Activated CD4-positive, alpha-beta T cell treated with anti-CD3 and anti-CD28 coated beads for 24 hours (primary cell): ENCODE measurements at places on chromosomes 6 and 20.

GRCh38 chr6:158292016-158292415 lies 20.2 kb upstream of the TULP4 start:
- no peak for DNase-seq

DNA sequence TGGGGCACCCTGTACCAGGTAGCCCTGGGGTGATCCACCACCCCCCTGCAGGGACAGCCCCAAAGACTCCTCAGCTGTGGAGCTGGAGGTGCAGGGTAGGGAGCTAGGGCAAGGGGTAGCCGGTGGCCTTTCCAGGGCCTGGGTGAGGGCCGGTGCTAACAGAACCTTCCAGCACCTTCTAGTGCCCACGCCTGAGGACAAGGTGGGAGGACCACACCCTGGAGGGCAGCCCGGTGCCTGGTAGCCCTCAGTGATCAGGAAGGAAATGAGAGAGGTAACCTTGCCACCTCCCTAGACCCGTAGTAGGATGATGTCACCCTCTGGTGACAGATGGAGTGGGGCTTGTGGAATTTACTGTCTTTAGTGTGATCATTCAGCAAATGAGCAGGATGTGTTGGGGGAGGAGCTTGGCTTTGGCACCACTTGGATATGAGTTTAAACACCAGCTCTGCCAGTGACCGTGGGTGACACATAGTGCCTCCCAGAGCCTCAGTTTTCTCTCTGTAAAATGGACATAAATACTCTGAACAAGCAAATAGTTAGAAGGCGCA lies 187.7 kb downstream of the NFATC2 start:
- no peak for DNase-seq

GRCh38 chr6:112253841-112254816 lies at the start of gene LAMA4:
Gene LAMA4 (minus strand): TSS chr6:112254567. CDS start chr6:112254150, 417 bp downstream.
- peak; percentile 11 for DNase-seq

GRCh38 chr6:43016176-43016942 lies 2.3 kb downstream of the KLHDC3 start:
- no peak for DNase-seq
